ENCODE measurements at places on chromosomes 5 and 9.

DNA sequence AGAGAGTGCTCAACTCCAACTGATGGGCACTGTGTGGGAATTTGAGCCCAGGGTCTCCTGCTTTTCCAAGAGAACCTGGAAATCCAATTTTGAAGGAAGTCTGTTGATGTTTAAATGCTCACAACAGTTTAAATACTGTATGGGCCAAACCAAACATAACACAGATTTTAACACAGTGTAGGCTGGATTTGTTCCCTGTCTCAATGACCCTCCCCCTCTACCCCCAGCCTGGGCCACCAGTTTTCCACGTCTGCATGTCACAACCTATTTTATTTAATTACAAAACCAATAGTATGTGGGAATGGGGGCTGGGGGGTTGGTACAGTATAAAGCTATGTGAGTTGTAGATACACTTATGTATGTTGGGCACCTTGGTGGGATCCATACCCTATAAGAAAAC lies 11.7 kb downstream of the PALM2AKAP2 start:
- DNase-seq = no peak

DNA sequence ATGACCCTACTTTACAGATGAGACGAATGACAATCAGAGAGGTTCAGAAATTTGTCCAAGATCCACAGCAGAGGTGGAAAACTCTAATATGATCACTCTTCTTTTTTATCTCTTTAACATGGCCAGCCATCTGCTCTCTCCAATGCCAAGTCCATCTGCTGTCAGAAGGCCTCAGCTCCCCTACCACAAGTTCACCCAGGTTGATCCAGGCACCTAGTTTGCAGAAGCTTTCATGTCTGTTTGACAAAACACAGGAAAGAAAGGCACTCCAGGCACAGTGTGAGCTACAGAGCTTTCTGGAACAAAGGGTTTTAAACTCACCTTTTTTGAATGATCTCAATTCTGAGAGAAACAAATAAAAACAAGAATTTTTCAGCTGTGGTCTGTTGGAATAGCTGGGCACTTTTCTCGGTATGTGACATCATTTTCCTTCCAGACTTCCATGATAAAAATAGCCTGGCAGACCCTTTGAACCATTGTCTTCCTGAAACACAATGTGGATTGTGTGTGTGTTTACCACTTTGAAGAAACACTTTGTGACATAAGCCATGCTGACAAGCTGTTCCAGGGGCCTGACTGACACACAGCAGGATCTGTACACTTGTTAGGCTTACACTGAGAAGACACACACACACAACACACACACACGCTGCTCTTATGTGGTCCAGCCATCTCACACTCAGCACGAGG lies 214.3 kb downstream of the AGTPBP1 start:
- DNase-seq = no peak

GRCh38 chr5:80291761-80292160 lies 28.0 kb upstream of the SPZ1 start:
- no peak for DNase-seq

DNA sequence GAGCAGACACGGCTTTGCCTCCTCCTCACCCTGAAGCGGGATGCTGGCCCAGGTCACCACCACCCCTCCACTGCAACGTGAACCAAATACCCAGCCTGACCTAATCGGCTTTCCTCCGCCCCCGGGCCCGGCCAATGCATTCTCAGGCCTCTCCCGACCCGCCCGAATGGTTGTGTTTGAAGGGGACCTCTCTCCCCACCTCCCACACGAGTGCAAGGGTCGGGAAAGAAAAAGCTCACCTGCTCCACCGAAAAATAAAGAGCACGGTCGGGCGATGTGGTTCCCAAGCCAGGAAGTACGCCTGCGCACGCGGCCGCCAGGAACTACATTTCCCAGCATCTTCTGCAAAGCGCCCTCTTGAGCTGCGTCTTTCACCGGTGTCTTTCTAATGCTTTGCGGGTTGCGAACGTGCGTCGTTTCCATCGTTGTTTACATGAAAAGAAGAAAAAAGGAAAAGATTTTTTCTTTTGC lies at the start of gene ZNF883:
TSS of gene ZNF883 (minus strand) at position 282 of the 471 bp plus-strand sequence.
- no peak for DNase-seq

GRCh38 chr9:21677387-21677786 lies 125.0 kb upstream of the MTAP start:
- DNase-seq = no peak

GRCh38 chr5:81181576-81182316 lies 51.4 kb upstream of the CKMT2 start:
- no peak for DNase-seq

GRCh38 chr5:68251386-68251785 lies 35.8 kb downstream of the PIK3R1 start:
- DNase-seq = no peak

- no peak for DNase-seq
These were observed 12.6 kb upstream of the TMEM38B start for GRCh38 chr9:105681724-105682123.

GRCh38 chr9:95118596-95118995 lies 198.9 kb downstream of the FANCC start:
- no peak for DNase-seq

- DNase-seq = no peak
These were observed 80.4 kb upstream of the ADAMTSL1 start for GRCh38 chr9:18393340-18394130.

GRCh38 chr5:37310360-37310759 lies 60.5 kb downstream of the NUP155 start:
- DNase-seq = no peak

DNA sequence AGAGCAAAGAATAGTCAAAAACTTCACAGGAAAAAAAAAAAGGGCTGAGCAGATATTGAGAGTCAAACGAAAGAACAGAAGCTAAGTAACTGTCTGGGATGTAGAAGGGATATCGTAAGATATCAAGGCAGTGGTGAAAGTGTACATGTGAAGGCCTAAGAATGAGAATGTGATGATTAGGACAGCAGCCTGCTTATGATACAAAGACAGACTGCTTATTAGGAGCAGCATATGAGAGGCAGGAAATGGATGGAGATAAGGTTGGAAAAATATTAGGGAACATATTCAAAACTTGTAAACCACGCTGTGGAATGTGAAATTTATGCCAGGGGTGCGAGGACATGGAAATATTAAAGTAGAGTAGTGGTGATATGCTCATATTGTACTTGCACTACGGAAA lies 133.1 kb upstream of the FAM174A start:
- no peak for DNase-seq

DNA sequence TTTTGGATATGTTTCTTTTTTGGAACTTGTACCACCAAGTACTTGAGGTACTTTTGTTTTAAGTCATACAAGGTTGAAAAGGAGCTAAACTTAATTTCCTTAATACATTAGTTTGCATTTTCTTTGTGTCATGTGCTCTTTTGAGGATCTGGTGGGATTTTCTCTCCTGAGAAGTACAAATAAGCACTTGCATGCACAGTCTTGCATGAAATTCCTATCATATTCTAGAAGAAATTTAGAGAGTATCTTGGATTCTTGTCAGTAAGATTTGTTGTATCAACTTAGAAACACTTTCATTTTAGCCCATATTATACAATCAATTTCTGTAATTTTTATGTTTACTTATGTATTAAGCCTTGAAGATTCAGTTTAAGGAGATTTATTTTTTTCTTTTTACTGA lies 64.9 kb downstream of the CCNH start:
- DNase-seq = no peak

DNA sequence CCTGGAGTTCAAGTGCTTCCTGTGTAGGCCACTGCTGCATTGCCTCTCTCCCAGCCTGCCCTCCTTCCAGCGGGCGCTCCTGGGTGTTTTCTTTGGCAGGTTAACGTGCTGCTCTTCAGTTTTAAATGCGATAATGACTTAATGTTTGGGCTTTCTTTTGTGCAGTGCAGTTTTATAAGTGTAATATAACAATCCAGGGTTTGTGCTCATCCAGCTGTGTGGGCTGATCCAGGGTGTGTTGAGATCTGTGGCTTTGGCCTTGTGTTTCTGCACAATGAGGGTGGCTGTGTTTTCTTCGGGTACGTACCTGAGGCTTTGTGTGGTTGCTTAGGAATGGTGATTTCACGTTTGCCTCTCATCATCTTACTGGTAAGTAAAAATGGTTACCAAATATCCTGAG lies 50.6 kb downstream of the PCSK5 start:
- no peak for DNase-seq

DNA sequence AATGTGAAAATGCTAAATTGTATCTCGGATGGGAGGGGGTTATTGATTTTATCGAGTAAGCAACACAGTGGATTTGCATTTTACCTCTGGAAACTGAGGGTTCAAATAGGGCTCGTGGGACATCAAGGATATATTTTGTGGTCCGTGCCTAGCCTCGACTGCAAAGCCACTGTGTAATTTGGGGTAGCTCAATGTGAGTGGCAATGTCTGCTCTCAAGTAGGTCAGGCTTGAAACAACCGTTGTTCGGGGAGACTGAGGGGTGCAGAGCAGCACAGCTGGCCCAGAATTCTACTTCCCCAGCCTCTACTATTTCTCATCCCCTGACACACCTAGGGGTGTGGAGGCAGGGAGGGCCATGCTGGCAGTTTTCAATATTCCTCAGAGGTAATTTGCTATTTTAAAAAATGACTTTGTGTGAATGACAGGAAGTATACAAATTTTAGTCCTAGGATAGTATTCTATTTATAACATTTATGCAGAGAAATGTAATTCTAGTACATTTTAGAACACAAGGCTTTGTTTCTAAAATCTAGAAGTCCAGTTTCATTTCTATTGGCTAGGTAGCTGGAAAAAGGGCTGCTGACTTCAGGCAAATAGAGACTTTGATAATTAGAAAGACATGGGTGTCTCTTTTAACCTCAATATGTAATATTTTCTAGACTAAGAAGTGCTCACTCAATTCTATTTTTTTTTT lies 1.4 kb upstream of the DAB2 start:
- no peak for DNase-seq

DNA sequence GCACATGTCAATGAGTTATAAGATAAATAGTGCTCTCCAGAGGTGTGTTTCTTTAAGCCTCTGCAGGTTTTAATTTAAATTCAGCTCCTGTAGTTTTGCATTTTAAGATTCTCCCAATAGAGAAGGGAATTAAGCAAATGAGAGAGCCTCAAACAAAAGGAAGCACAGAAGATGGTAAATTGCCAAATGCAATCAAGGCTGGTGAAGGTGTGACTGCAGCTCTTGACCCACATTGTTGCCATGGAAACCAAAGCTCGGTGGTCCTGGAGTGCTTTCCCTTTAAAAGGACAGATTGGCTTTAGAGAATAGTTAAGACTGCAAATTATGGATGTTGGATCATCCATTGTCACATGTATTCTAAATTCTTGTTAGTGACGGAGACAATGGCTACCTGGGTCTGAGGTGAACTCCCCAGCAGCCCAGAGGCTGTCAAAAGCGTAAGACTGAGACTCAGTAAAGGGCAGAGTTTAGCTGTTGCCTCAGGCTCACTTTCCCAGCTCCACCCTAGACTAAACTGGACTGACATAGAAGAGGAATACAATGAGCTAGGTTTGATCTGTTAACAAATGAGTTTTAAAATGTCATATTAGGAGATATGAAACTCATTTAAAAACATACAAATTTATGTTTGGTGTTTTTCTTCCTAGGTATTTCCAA lies 12.3 kb downstream of the GAPT start:
- DNase-seq = no peak

DNA sequence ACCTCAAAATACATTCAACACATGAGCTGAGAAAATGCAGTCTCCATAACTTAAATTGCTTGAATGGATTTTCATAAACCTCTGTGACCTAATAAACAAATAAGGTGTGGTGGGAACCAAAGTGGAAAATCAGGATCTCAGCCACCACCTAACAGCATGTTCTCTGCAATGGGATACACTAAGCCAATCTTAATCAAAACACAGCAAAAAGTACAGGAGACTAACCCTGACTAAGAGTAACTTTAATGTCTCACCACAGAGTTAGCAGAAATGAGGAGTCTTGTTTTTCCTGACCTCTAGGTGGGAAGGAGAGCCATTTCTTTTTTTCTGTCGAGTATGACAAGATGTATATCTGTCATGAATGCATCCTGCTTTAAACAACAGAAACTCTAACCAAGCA lies 48.5 kb downstream of the PLK2 start:
- no peak for DNase-seq

- DNase-seq = no peak
These were observed 518.1 kb downstream of the CSNK1G3 start for GRCh38 chr5:124030043-124030491.

DNA sequence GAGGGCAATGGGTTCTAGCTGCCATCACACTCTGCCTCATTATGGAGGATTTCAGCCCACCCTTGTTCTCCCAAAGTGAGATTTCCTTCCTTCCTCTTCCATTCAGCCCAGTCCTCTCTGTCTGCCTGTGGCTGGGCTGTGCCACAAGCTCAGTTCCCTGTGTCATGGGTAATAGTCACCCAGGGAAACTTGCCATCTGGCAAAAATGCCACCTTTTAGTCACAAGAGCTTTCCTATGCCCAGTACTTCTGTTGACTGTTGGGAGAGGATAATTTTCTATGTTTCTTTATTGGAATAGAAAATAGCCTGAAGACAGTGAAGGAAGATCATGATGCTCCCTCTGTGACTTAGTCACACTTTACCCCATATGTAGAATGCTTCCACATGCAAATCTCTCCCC lies 71.4 kb downstream of the TLR4 start:
- DNase-seq = no peak

- no peak for DNase-seq
These were observed 1400.7 kb downstream of the CDH12 start for GRCh38 chr5:21452449-21452848.

- DNase-seq = no peak
These were observed 31.1 kb upstream of the MAMDC2 start for GRCh38 chr9:70012569-70012968.

DNA sequence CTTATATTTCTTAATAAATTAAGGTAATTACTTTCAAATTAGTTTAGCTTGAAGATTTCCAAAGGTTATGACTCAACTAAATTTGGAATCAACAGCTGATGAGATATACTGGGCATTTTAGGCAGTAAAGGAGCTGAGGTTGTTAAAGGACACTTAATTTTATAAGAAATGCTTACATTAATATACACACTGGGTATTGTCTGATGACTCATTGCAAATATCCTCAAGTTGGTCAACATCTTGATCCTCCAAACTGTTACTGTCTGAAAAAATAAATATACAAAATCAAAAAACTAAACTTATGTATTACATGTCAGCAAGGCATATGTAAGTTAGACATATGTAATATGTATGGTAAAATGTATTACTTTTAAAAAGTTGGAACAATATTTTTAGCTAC lies 3.4 kb downstream of the GFM2 start:
- DNase-seq = no peak

GRCh38 chr9:113648586-113648985 lies 185.1 kb downstream of the RGS3 start:
- DNase-seq = no peak

GRCh38 chr5:26482810-26483375 lies 555.5 kb downstream of the CDH9 start:
- no peak for DNase-seq

DNA sequence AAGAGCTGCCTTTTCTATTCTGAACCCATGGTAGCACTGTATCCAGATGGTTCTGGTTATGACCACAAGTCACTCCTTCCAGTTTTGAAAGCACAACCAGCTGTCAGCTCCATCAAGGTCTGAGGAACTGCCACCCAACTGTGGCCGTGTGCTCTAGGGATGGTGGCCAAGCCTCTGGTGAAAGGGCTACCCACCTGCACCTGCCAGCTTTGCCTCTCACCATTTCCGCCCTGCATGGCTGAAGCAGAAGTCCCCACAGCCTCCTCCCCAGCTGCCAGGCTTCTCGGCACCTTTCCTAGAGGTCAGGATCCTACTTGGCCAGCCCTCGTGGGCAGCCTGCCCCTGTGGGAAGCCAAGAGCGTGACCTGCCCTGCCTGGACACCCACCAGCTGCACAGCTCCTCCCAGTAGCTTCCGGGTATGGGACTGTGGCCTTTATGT lies 16.8 kb downstream of the SEMA5A start:
- no peak for DNase-seq

Measured in hematopoietic multipotent progenitor cell treated with erythropoietin and hydrocortisone succinate and interleukin-3 and kit ligand, for 15 days (in vitro differentiated cells).